ENCODE measurements at places on chromosomes 5 and 9.

GRCh38 chr9:33506626-33507370, 17.3 kb upstream of the ANKRD18B start:
- DNase-seq, result no peak

DNA sequence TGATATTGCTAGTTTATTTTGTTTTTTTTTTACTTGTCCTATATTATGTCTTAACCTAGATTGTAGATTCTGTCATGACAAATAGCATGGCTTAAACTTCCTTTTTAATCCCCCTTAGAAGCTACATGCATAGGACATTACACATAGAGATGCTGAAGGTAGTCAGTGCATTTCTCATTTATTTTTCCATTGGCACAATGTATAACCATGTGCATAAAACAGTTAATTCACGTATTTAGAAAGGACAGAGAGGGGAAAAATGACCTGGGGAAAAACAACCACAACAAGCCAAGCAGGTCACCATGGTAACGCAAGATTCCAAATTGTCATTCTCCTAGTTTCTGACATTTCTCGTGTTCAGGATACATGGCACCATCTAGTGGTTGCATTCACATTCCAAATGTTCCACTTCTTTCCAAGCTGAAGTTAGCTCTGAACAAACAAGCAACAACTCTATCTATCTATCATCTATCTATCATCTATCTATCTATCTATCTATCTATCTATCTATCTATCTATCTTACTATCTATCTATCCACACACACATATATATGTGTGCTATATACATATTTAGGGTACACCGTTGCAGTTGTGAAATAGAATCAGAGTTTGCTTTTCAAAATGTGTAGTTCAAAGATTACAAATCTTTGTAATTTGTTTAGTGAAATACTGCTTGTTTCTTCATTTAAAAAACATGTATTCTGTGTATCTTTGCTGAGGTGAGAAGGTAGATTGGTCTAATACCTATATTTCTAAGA, 487.2 kb upstream of the ST8SIA4 start:
- DNase-seq, result no peak

- no peak for DNase-seq
Observed at GRCh38 chr9:70142101-70142500, 98.5 kb downstream of the MAMDC2 start.

DNA sequence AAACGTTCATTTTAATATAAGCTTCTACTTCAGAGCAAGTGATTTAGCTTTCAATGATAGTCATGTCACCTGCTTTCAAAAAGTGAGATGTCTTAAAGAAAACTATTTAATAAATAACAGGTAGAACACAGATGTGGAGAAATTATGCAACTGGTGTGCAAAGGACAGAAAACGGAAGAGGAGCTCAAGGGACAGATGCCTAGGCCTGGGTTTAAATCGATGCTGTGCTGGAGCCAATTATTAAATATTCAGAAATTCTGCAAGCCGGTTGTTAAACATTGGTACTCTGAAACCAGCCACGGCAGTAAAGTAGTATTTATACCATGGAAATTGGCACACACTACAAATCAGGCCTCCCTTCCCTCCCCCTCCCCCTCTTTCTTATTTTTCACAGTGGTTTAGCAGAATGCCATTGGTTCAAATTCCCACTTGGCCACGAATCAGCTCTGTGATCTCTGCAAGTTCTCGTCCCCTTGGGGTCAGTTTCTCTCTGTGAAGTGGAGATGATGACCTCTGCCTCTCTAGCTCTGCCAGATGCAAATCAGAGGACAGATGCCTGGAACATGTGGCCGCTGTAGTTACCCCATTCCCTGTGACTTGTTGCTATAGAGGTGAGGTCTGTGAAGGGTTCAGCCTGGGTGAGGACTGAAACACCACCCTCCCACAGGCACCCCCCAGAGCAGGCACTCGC, 6.2 kb upstream of the RNF130 start:
- no peak for DNase-seq

GRCh38 chr9:94086486-94087345, 2.5 kb downstream of the PTPDC1 start:
- no peak for DNase-seq

GRCh38 chr5:15124871-15125568, 253.4 kb upstream of the ANKH start:
- no peak for DNase-seq

DNA sequence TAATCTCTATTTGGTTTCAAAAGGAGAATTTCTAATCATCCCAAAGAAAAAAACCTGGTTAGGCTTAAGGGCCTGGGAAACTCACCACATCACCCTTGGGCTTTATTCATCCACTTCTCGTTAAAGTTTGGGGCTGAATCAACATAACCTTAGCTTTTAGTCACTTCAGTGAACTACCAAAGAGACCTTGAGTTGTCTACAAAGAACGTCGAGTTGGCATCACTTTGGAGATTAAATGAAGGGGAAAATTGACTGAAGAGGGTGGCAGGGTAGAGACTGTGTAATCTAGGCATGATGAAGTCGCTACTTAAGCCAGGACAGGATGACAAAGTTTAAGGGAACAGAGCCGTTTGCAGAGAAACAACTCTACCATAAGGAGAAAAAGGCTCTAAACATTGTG, 341.4 kb downstream of the RAB3C start:
- no peak for DNase-seq

DNA sequence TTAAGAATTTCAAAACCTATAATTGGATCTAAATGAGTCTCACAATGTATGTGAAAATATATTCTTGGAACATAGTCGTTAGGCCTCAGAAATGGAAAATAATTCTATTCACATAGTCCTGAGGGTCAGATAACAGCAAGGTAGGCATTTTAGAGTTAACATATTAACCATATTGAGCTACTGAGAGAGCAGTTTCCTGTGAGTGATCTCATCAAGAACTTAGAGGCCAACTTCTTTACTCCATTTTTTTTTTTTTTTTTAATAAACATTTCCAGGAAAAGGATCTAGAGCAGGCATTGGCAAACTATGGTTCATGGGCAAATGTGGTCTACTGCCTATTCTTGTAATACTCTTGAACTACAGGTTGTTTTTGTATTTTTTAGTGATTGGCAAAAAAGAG, 26.6 kb downstream of the RAB24 start:
- DNase-seq, result no peak

GRCh38 chr5:43389679-43390329, 22.4 kb downstream of the CCL28 start:
- peak; percentile 14 for DNase-seq

- DNase-seq, result no peak
Observed at GRCh38 chr5:160419458-160420330, 813 bp upstream of the SLU7 start.

GRCh38 chr5:168798065-168799023, 219.2 kb upstream of the PANK3 start:
- no peak for DNase-seq

DNA sequence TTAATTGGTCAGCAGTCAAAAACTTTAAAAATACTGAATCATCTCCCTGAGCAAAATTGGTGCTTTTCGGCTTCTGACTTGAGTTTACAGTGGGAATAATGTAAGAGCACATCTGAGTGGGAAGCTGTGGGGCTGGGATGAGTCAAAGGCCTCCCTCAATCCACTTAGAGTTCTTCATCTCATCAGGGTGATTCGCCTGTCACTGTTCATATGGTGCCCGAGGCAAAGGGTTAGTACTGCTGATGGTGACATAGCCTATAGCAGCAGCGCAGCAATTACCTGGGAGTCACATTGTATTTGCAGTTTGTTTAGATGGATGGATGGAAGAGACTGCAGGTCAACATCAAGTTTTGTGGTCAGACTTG, 113.8 kb upstream of the ZNF608 start:
- no peak for DNase-seq

- no peak for DNase-seq
Observed at GRCh38 chr5:155290937-155291336, 277.4 kb downstream of the KIF4B start.

- no peak for DNase-seq
Observed at GRCh38 chr5:19322716-19323485, 665.1 kb downstream of the CDH18 start.

DNA sequence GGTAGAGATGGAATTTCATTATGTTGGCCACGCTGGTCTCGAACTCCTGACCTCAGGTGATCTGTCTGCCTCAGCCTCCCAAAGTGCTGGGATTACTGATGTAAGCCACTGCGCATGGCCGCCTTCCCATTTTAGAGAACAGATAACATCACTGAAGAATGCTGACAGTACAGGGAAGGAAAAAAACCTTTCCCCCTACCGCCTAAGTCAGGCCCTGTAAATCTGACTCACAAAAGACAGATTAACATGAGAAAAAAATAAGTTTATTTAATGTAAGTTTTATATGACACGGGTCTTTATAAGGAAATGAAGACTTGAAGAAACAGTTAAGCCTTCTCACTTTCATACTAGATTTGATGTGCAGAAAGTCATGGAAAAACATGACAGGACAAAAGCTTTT, 227.2 kb upstream of the ZNF608 start:
- no peak for DNase-seq

DNA sequence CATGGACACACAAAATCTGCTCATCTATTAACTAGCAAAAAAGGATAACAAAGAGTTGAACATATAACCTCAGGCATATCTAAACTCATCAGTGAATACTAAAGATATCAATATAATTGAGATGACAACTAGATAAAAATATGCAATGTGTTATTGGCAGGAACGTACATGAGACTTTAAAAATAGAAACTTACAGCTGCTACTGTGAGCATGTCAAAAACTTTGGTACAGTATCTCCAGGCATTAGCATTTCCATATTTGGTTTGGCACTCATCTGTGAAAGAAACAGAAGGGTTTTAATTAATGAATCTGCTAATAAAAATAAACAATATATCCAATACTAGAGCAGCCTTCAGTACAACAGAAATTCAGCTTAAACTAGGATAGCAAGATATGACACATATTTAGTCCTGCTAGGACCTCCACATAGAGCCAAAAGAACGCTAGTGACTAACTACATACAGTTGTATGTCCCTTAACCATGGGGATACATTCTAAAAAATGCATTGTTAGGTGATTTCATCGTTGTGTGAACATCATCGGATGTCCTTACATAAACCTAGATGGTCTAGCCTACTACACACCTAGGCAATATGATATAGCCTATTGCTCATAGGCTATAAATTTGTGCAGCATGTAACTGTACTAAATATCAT, 10.5 kb upstream of the SCAI start:
- DNase-seq, result no peak

- no peak for DNase-seq
Observed at GRCh38 chr5:11372191-11372590, 532.1 kb downstream of the CTNND2 start.

GRCh38 chr9:108673386-108673785, 182.4 kb downstream of the ACTL7B start:
- no peak for DNase-seq

- DNase-seq, result no peak
Observed at GRCh38 chr5:98827588-98828284, 54.3 kb downstream of the RGMB start.

- peak; percentile 52 for DNase-seq
Observed at GRCh38 chr9:2087500-2088313, 72.6 kb downstream of the SMARCA2 start.

- DNase-seq, result no peak
Observed at GRCh38 chr9:18703151-18703900, 229.4 kb downstream of the ADAMTSL1 start.

DNA sequence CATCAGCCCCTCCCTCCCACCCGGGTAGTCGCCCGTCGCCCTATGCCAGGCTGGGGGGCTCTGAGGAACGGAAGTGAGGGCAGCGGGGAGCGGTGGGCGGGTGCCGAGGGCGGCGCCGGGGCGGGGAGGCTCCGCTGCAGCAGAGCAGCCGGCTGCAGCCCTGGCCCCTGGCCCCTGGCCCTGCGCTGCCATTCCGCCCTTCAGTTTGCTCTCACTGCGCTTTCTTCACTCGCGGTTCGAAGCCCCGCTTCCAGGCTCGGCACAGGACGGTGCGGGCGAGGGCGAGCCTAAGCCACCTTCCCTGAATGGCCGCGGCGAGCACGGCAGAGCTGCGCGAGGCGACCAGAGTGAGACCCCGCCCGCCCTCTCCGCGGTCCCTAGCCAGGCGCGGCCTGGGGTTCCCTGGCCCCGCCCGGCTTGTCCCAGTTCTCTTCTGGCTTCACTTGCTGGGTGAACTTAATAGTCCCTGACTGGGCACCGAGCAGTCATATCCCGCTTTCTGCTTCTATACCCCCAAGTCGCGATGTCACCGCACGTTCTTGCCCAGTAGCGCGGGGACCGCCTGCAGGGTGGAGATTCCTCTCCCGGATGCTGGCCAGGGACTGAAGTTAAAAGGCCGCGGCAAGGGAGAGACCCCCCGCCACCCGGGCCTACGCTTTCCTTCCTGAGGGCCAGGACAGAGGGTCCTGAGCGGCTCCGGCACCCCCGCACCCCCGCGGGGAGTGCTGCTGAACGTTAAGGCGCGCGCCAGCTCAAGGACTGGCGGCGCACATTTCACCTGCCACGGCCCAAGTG, 623 bp upstream of the TRIM36 start:
- DNase-seq, result no peak

- DNase-seq, result no peak
Observed at GRCh38 chr5:17445185-17445584, 52.8 kb upstream of the TAF11L2 start.
